ENCODE measurements at places on chromosomes 6 and 20.

DNA sequence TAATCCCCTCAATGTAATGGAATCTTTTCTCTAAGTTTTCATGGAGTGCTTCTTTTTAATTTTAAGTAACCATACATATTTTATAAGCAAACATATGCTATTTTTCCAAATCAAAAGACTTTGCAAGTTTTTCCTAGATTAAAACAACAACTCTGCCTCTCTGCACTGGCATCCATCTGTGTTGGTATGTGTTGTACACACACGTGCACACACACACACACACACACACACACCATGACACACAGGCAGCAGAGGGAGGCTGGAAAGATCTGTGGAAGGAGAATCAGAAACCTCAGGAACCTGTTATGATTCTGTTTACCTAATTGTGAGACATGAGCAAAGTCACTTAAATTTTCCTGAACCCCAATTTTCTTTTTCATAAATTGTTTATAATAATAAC lies 295.0 kb upstream of the PRDM1 start:
- no peak for DNase-seq

- DNase-seq, result no peak
Measured at GRCh38 chr20:38404016-38404415, 31.1 kb downstream of the SNHG17 start.

DNA sequence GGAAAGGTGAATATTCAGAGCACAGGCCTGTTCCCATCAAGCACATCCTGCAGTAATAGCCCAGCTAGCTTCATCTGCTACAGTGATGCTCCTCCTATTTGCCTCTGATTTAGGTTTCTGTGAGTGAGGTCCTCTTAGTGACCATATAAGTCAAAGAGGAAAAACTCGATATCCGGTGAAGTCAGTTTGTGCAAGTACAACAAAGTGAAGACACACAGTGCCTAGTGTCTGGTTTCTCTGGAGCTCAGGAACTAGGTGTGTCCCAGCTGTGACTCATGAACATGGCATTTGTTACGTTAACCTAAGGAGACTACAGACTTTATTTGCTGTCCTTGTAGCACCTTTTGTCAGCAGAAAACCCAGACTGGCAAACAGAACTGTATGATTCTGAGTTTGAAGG lies 33.9 kb downstream of the EDN1 start:
- no peak for DNase-seq

DNA sequence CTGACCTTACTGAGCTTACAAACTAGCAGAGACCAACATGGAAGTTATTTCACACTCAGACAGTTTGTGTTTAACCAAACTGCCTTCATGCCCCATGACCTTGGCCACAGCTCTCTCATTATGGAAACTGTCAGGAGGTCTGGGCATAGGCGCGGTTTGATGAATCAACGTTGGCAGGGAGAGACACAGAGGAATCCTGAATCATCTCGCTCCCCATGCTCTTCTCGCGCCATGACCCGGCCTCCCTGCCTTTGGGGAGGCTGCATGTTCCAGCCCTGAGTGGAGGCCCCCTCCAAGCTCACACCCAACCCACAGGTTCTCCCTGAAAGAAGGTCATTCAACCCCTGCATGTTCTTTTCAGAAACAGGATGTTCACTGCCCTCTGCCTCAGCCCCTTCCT lies 15.9 kb upstream of the GDAP1L1 start:
- DNase-seq, result no peak

DNA sequence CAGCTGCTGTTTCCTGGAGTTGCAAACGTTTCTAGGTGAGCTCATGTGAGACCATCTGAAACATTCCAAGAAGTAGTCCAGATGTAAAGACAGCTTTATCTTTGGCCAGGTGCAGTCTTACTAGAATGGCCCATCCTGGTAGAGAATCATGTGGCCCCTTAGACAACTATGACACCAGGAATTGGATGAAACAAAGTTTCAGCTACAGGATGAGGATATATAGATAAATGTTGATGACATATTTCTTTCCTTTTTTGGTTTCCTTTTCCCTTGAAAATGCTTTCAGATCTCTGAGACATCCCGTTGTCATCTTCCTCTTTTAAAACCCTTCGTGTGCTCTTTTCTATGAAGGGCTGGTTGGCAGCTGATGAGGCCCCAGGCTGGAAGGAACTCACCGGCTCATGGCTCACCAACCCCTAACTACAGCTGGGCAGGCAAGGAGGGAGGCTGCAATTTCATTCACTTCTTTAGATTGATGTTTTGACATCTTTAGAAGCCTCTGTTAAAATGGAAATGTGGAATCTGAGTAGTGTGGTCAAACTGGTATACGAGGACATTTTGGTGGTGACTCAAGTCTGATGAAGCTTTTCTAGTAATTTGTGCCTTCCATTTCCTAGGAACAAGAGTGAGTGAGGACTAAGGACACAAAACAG lies 167.9 kb upstream of the TNFAIP3 start:
- no peak for DNase-seq

- DNase-seq, result no peak
Measured at GRCh38 chr6:8192067-8192466, 89.7 kb upstream of the EEF1E1 start.

DNA sequence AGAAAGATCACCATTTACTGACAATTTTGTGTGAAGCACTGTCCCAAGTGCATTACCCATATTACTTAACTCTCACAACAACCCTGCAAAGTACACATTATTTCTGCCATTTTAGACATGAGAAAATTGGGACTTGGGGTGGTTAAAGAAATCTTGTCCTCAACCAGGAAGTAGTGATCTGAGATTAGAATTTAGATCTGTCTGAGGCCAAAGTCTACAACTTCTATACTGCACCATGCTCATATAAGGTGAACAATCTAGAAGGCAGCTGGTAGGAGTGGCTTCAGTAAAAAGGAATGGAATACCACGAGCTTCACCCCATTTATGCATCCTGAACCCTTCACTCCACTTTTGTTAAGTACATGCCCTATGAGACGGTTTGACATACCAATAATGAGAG lies 87.6 kb downstream of the QRSL1 start:
- no peak for DNase-seq

DNA sequence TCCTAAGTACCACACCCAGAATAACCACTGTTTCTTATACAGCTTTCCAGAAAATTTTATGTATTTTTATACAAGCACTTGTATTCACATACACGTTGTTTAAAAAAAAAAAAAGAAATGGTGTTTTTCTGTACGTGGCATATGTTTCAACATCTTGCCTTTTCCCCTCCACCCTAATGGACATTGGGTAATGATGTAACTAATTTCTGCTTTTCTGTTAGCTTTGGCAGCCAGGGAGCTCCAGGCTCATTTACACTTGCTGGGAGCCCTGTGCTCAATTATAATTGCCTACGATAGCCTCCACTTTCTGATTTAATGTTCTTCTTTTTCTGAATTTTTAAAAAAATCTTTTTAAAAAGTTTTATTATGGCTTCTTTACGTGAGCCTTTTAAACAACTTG lies 352.4 kb downstream of the UTRN start:
- no peak for DNase-seq

DNA sequence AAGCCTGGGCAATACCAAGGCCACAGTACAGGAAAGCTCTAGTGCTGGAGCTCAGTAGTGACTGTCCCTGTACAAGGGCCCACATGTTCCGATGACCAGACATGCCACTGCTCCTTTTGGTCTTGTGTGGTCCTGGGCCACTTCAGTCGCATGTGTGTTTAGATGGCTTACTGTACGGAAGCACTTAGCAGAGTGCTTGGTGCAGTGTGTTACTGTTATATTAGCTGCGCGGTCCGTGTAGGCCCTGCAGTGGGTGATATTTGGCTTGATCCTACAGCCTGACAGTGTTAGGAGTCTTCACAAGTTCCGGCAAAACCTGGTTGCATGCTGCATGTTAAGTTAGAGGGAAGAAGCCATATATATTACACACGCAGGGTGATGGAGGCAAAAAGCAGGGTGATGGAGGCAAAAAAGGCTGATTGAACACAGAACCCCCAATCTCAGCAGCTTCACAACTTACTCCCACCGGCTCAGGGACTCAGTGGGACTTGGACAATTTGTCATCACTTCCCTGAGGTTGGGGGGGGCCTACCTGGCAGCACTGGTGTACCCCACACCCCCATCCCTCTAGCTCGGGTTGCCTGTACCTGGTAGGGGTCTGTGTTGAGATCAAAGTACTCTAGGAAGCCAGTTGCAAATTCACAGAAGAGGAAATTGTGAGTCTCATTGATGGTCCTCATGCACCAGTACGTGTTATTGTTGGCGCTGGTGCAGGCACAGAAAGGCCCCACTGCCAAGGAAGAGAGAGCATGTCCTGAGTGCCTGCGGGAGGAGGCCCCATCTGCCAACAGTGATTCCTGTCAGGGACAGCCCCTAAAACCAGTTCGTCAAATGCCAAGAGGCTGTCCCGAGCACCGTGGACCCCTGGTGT lies 122.6 kb downstream of the SULF2 start:
- DNase-seq, result no peak

All from NCI-H510A (cell line).